ENCODE measurements at places on chromosomes 6 and 20.
A peak's percentile ranks its signal among the peaks of the same experiment; 100 is the strongest.

- DNase-seq = peak; percentile 47
These were observed 44.9 kb upstream of the SUPT3H start for GRCh38 chr6:45422503-45423110.

GRCh38 chr6:148471624-148472159 is 129.1 kb downstream of the SASH1 start:
- no peak for DNase-seq

DNA sequence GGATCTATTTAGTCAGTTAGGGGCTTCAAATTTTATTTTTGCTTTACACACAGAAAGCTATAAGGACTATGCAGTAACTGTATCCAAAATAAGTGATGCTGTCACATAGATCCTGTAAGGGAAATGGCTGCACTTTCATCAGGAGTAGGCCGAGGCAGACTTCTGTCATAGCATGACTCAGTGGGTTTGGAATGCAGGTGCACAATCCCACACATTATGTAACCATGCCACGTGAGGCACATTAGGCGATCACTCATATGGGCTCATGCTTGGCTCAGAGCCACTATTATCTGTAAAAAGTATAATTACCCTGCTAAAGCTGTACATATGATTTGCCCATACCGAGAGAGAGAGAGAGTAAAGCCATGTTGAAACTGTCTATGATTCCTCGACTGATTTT is 1189.4 kb upstream of the EYS start:
- DNase-seq = no peak

DNA sequence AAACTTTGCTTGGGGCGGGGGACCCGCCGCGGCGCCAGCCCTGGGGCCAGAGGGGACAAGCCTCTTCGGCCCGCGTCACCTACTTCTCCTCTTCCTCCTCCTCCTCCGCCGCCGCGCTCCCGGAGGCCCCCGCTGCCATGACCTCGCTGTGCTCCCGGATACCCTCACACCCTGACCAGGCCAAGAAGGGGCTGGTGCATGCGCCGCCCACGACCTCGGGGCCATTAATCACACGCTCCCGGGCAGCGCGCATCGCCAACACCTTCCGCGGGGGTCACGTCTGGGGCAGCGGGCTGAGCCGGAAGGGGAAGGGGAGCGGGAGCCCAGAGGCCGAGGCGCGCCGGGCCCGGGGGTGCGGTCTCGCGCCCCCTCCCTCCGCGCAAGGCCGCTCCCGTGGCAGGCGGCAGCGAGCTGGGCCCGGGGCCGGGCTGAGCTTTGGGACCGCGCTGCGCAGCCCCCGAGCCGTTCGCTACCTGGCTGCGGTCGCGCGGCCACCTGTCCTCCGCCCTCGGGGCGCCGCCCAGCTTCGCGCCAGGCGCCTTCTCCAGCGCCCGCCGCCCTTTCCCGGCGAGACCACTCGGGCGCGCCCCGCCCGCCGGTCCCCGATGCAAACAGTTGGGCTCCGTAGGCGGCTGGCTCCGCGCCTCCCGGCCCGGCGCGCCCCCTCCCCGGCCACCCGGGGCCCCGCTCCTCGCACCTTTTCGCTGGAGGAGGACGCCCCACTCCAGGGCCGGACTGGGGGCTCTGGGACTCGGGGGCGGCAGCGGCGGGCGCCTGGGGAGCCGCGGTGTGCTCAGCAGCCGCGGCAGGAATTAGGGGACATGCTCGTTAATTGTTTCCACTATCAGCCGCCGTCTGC is 575 bp upstream of the CNR1 start:
- DNase-seq = peak; percentile 30

- DNase-seq = no peak
These were observed 719.4 kb downstream of the EPM2A start for GRCh38 chr6:145015739-145016558.

- no peak for DNase-seq
These were observed 288.5 kb downstream of the SOX4 start for GRCh38 chr6:21881969-21882465.

DNA sequence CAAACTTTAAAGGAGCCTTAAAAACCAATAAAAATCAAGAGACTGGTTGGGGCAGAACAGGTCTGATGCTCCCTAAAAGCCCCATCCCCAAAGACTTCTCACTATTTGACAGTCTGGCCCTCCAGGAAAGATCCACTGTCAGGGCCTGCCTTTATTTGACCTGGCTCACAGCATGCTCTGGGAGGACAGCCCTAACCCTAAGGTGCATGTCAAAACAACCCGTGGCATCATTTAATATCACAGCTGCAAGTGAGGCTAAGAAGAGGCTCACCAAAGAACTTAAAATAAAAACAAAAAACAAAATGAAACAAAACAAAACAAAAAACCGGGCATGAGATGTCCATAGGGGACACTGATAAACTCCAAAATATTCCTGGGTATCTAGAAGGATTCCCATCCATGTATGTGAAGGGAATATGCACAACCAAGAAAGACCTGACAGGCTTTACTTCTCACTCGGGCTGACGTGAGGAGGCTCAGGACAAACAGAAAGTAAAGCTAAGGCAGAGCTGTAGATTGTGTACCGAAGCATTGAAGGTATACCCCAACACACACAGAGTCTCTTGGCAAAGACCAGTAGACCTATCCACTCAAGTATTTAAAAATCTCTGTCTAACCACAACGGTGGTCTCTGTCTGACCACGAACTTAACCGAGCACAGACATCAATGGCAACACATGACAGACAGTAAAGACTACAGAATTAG is 57.3 kb downstream of the AHI1 start:
- DNase-seq = no peak

GRCh38 chr20:63771046-63771707 is 31.6 kb downstream of the SLC2A4RG start:
- DNase-seq = peak; percentile 28

GRCh38 chr20:44131704-44132103 is 55.3 kb downstream of the JPH2 start:
- DNase-seq = no peak

DNA sequence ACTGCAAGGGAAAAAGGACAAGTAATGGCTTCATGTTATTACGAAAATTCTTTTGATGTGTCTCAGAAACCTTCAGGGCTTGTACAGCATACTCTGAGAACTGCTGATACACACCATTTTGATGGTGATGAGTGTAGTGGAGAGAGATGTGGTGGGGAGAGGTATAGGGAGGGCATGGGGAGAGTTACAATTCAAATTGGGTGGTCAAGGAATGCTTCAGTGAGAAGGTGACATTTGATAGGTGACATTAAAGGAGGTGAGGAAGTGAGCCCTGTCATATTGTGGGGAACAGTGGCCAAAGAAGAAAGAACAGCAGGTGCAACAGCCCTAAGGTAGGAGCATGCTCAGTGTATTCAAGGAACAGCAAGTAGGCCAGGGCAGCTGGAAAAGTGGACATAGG is 318.9 kb downstream of the CLIC5 start:
- no peak for DNase-seq

DNA sequence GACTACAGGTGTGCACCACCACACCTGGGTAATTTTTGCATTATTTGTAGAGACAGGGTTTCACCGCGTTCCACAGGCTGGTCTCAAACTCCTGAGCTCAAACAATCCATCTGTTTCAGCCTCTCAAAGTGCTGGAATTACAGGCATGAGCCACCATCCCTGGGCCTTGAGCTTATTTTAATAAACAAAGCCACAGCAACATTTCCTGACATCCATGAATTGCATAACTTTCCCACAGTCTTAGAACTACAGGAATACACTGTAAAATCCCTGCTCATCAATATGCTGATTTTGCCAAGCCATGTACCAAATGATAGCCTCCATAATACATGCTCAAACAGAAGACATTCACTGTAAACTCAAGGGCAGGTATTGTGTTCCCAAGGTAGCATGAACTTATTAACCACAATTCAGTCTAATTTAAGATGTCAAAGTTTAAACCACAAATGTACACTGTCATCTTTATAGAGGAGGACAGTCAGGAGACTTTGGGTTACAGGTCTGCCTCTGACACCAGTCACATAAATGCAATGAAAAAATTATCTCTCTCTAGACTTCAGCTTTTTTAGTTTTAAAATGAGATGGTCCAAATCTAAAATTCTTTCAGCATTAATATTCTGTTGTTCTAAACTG is 40.0 kb downstream of the NUDT3 start:
- no peak for DNase-seq

DNA sequence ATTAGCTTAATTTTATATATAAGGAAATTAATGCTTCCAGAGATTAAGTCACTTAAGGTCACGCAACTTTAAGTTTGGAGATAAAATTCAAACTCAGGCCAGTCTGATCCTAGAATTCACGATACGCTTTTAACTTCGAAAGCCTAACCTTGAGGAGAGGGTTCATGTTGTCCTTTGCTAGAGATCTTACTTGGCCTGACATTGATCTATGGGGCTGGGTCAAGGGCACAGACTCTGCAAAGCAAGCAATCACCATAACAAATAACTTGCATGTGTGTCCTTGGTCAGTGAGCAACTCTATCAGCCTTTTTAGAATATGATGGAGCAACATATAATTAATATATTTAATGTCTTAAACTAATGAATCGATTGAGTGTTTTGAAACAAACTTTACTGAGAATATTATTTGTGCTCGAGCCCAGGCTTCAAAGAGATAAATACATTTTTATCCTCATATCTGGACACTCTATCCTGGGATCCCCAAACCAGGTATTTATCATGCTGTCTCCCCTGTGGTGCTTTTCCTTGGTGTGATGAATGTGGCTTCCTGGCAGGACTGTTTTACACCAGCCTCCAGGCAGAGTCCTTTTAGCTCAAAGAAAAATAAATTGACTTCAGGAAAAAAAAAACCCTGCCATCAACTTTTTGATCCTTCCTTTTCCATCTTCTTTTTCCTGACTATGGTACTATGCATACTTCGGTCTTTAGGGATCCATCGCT is 29.1 kb downstream of the RPS12 start:
- no peak for DNase-seq

DNA sequence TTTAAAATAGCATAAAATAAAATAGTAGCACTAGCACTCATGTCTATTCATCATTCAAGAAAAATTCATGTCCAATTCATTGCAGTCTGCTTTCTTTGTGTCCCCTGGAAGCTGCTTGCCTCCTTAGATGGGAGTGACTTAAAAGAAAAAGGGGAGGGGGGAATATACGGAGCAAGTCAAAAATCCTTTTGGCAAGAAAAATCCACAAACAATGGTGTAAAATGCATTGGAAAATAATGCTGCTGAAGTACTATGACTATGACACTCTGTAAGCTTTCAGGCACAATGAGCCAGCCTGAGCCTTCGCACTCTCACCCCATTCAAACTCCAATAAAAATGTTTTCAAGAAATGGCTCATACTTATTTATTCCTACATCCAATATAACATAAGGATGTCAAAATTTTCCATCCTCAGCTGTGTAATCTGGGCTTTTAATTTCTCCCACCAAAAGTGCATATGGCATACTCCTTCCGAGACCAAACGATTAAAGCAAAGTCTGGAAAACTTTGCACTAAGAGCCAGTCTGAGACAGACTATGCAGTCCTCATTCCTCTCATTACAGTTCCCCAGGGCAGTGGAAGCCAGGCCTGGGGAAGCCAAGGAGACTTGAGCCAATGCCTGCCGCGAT is 790 bp downstream of the NEDD9 start:
- no peak for DNase-seq

- no peak for DNase-seq
These were observed 111.6 kb downstream of the GMDS start for GRCh38 chr6:2133716-2134310.

DNA sequence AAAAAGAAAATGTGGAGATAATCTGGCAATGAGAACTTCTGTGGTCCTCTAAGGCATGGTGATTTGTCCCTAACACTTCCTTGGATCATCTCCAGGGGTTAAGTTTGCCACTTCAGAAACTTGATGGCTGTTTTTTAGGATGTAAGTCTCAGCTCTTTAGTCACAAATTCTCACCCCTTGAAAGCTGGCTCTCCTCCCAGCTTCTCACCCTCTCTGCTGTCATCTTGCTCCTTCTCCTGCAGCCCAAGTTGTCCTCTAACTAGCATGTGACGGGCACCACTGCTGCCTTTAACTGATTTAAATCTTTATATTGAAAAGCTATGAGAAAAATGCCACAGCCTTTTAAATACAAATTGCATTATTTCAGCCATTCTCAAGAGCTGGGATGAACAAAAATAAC is 107.8 kb downstream of the MAP3K5 start:
- DNase-seq = no peak

GRCh38 chr6:41037107-41037900 is 1.7 kb downstream of the UNC5CL start:
- DNase-seq = no peak

DNA sequence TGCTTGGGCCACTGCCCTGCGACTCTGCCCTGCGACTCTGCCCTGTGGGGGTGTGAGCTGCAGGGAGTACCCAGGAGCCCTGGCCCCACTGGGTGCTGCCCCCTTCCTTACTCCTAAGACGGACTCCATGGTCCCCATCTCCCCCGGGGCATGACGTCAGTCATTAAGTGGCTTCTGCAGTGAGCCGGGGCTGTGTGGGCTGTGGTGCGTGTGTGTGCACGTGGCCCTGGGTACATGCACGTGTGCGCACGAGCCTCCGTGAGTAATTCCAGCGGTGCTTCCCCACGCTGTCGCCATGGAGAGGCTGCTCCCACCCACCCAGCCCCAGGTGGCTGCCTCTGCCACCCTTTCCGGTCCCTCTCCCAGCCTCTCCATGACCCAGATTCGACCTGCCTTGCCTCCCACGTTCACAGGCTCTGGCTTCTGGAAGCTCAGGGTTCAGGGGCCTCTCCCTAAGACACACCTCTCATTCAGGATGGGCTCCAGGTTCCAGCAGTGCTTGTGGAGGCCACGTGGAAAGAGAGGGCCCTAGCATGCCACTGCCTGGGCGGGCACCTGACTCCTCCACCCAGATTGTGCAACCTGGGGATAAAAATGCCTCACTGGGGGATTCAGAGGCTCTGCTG is 88.3 kb downstream of the DLGAP4 start:
- no peak for DNase-seq

DNA sequence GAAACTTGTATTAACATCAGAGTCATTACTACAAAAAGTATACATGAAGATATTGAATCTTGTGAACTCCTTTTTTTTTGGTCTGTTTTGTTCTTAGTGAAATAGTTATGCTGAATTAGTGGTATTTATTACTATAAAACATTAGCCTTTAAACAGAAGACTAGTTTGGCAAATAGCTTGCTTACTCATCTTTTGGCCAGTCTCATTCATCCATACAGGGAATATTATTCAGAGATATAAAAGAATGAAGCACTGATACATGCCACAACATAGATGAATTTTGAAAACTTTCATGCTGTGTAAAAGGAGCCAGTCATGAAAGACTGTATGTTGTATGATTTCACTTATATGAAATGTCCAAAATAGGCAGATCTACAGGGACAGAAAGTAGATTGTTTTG is 205.9 kb downstream of the ZFAND3 start:
- DNase-seq = no peak

GRCh38 chr6:67694127-67694526 is 941.0 kb upstream of the ADGRB3 start:
- DNase-seq = no peak

DNA sequence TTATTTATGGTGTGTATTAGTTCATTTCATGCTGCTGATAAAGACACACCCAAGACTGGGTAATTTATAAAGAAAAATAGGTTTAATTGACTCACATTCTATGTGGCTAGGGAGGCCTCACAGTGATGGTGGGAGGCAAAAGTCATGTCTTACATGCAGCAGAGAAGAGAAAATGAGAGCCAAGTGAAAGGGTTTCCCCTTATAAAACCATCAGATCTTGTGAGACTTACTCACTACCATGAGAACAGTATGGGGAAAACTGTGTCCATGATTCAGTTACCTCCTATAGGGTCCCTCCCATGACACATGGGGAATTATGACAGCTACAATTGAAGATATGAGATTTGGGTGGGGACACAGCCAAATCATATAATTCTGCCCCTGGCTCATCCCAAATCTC is 150.0 kb upstream of the AHI1 start:
- no peak for DNase-seq

- no peak for DNase-seq
These were observed 57.0 kb upstream of the GNRH2 start for GRCh38 chr20:2986466-2986865.
